ENCODE measurements at places on chromosomes 5 and 9.

DNA sequence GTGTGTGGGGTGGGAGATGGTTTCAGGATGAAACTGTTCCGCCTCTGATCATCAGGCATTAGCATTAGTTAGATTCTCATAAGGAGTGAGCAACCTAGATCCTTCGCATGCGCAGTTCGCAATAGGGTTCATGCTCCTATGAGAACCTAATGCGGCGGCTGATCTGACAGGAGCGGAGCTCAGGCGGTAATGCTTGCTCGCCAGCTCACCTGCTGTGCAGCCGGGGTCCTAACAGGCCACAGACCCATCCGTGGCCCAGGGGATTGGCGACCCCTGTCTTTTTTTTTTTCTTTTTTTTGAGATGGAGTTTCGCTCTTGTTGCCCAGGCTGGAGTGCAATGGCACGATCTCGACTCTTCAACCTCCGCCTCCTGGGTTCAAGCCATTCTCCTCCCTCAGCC lies 119.1 kb downstream of the KCNIP1 start:
- DNase-seq: no peak

DNA sequence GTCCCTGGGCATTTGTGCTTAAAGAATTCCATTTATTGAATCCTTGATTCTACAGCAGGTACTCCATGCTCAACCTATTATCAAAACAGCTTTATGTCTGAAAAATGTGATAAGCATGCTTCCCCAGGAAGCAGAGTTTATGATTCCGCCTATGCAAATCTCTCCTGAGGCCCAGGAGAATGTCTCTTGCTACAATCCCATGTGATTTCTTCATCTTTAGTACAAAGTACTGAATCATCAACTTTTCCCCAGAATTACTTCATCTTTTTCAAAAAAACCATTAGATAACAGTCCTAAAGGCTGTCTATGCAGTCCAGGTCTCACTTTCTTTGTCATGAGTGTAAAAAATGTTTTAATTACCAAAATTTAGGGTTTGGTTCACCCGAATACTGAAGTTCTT lies 130.2 kb upstream of the ADAMTSL1 start:
- no peak for DNase-seq

- DNase-seq: no peak
Measured at GRCh38 chr5:174535669-174536068, 188.7 kb upstream of the MSX2 start.

- DNase-seq: no peak
Measured at GRCh38 chr5:148029131-148029530, 34.6 kb upstream of the SPINK5 start.

Measured in upper lobe of left lung (tissue), 6 donors.